ENCODE measurements at places on chromosomes 6 and 20.
A peak's percentile ranks its signal among the peaks of the same experiment; 100 is the strongest.

GRCh38 chr6:170189236-170189635 is 101.6 kb downstream of the DLL1 start:
- no peak for DNase-seq

GRCh38 chr6:46876126-46876525 is 45.6 kb downstream of the ADGRF5 start:
- DNase-seq: no peak

DNA sequence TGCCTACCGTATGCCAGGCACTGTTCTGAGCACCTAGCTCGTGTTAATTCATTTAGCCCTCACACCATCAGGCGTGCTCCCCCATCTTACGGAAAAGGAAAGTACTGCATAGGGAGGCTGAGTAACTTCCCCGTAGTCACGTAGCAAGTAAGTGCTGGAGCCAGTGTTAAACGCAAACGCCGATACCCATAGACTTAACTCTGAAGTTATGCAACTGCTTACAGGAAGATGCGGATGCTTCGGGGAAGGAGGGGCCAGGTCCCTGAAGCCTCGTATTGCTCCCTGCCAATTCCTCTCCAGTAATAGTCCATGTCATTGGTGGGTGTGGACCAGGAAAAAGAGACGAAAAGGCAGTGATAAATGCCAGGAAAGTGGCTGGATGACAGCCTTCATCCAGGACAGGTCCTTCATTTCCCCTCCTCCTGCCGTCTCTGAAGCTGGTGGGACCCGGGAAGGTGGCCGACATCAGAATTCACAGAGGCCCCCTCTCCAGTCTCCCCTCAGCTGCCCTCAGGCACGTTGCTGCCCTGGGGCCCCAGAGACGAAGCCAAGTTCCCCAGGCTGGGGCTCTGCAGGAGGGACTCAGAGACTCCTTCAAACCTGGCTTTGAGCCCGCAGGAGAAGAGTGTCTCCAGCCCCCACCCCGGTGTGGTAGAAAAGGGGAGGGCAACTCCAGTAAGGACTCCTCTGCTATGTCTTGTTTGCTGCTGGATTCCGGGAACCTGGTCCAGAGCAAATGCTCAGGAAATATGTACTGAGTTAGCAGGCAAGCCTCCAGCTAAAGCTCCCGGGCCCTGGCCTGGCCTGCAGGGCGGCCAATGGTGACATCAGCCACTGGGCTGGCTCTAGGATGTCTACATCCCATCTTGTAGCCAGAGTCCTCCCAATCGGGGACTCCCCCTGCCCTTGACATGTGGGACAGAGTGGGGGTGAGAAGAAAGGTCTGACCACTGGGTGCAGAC is 37.8 kb downstream of the RAB44 start:
- DNase-seq: peak; percentile 54

DNA sequence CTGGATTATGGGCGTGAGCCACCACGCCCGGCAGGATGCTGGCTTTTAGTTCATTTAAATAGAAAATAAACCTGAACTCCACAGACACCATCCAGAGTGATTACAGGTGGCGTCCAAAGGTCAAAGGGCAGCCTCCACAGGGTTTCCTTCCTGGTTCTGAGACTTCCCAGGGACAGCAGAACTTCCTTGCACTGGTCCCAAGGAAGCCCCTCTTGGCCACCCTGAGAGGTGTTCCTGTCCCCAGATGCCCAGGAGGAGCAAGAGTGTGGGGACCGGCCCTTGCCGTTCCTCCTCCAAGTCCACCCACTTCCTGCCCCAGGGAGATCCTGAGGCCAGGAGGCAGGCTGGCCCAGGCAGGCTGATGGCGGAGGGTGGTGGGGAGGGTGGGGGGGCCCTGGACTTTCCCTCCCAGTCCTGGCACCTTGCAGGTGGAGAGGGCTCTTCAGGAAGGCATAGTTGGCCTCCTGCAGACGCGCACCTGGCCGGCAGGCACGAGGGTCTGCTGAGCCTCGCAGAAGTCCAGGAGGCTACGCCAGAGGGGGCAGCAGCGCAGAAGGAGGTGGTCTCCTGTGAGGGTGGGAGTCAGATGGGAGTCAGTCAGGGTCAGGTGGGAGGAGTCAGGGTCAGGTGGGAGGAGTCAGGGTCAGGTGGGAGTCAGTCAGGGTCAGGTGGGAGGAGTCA is 5.0 kb downstream of the FNDC11 start:
- no peak for DNase-seq

Data from activated T-helper 1 cell treated with anti-CD3 and anti-CD28 coated beads, Interleukin-12 subunit alpha, Interleukin-12 subunit beta, Interleukin-2, Interleukin-4 antibody, amounts not matched to agents 30 ng/mL and 10 ng/mL and 1 ng/mL, durations not matched to agents 14 hours and 24 hours and 36 hours (primary cell).